CD4-positive, alpha-beta T cell treated with Interferon alpha-2 for 1 hour (primary cell): ENCODE measurements at places on chromosomes 2 and 18.

DNA sequence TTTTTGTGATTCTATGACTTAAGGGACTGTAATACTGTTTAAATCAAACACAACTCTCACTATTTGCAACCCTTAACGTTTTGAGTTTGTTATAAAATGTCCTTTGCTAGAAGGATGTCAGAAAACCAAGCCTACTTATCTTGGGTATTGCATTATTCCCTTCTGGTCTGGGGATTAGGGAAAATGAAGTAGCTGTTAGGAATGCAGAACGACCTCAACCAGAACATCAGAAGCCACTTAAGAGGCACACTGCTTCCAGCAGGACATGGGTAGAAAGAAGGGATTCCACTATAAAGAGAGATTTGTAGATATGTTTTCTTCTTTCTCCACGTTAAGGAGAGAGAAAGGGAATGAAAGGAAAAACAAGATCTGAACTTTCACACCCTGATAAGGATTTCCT is 101.2 kb downstream of the SETBP1 start:
- DNase-seq = no peak

DNA sequence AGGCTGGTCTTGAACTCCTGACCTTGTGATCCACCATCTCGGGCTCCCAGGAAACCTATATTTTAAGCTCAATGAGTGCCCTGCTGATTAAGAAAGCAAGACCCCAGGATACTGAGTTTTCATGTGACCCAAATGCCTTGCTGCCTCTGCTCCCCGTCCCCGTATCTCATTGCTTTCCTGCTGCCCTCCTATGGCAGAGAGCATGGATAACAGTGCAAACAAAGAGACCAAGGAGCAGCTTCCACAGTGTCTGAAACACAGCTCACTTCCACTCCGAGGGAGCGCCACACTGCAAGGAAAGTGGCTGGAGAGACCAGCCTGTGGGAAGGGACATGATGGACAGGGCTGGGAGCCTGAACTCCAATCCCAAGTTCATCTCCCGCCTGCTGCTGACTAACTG is 246.8 kb downstream of the TMEM182 start:
- no peak for DNase-seq

DNA sequence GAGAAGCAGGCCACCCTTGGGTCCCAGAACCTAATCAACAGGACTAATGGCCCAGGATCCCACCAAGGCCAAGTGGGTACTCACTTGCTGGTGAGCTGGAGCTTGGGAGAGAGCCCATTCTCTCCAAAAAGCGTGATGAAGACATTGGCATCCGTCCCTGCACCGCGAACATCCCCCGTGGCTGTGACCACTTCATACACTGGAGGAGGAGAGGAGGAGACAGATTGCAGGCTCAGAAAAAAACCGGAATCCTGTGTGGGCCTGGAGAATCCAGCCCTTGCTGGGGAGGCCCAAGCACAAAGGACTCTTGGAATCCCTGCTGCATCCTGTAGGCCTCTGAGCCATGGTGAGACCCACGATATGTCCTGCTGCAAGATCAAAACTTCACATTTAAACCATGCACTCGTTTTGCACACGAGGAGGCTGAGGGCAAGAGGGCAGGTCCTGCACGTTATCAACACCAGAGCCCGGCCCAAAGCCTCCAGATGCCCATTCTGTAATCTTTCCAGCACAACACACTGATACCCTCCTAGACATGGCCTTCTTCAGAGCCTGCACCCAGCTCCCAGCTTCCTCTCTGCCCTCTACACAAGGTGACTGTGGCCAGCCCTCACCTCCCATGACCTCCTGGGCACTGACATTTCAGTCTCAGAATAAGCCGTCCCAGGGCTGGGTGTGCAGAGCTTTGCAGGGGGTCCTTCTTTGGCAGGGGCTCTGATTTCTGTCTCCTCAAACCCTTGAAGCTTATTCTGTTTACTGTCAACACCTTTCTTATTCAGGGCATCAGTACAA is 7.8 kb downstream of the LOXHD1 start:
- no peak for DNase-seq

- no peak for DNase-seq
Observed at GRCh38 chr18:31942291-31942998, 483 bp downstream of the TRAPPC8 start.

GRCh38 chr2:155546721-155547555 is 785.6 kb downstream of the NR4A2 start:
- DNase-seq = no peak

DNA sequence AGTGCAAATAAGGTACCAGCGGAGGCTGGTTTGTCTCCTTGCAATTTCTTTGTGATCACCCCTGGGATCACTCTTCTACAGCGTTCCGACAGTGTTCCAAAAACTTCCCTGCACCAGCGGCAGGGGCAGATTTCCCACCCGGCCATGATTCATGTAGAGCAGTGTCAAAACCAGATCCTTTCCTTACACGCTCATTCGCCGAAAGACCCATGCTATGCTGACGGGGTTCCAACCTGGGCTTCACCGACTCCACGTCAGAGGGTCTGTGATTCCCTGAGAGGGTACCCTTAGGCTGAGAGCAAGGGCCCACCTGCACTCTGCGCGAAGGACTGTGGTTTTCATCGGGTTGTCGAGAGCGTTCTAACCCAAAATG is 423 bp upstream of the TTC27 start:
- peak; percentile 13 for DNase-seq

DNA sequence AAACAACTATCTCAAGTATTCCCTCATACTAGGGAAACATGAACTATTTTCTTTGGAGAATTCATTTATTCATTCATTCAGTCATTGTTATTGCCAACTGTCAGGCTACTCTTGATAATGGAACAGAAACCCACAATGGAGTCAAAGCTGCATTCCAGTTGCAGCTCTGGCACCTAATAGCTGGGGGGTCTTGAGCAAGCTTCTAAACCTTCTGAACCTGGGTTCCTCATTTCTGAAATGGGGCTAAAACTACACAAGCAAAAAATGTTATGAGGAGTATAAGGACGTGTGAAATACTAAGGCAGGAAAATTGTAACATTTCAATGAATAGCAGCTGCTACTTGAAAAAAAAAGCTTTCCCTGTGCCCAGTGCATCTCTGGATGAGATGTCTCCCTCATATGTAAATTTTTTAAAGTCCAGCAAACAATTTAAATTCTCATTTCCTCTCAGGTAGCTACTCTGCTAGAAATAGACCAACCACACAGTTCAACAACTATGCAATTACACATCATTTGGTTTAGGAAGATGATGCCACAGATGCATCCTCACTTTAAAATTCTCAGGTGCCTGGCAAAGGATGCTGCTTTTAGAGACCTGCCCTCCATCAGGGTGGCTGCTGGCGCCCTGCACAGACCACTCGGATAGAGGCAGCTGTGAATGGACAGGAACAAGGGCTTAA is 38.5 kb downstream of the SPRED2 start:
- DNase-seq = no peak

GRCh38 chr2:189265696-189266320 is 86.2 kb upstream of the COL5A2 start:
- DNase-seq = no peak

DNA sequence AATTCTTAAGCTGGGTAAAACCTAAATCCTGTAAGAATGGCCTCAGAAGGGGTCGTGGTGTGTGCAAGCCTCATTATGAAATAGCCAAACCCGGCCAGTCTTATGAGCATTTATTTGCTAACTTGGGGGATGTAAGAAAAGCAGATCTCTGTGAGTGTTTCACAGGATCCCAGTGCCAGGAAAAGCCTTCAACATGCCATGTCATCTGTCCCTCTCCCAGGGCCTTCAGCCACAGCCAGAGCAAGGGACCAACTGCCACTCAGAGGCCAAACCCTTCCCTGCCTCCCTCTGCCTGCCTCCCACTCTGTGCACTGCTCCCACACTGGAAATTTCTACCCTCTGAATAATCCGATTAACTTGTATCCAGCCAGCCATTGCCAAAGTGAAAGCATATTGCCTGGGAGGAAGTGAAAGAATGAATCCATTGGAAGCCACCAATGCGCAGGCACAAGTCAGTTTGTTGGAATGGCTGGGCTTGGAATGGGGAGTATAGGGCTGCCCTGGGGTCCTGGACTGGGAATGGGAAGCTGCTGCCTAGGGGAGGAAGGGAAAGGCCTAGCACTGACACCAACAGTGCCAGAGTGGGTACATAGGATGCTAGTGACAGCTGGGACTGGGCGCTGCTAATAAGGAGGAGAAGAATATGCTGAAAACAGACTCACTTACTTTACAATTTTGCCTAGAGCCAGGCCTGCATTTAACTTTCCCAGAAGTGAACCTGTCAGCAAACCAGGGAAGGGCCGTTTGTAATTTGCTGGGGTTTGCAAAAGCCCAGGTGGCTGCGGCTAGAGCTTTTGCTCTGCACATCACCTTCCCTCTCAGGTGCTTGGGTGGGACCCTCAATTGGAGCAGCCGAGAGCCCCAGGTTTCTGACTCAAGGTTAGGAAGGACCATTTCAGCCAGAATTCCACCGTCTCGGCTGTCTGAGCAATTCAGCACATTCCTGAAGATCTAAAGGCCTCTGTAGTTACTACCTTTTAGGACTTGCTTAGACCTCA is 146.6 kb upstream of the NCK2 start:
- no peak for DNase-seq

GRCh38 chr2:38610851-38611801 is 8.4 kb upstream of the HNRNPLL start:
- DNase-seq = no peak

DNA sequence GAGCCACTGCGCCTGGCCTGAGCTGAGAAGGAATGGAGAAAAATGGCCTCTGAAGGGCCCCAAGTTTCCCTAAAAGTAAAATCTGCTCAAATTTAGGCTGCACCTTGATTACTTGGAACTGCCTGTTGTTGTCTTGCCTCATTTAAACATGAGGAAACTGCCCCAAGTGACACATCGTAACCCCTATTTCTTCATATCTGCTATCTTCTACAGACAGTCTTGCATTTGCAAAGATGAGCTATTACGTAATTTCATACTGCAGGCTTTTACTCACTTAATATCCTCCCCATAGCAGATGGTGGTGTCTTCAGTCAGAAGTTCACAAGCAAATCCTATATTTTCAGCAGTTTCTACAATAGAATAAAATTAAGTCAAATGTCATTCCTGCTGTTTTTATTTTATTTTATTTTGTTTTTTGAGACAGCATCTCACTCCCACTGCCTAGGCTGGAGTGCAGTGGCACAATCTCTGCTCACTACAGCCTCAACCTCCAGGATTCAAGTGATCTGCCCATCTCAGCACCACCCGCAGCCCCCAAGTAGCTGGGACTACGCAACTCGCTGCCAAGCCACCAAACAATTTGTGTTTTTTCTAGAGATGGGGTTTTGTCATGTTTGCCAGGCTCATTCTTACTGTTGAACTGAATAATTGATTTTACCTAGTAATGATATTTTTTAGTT is 45.3 kb upstream of the NARS1 start:
- peak; percentile 32 for DNase-seq

DNA sequence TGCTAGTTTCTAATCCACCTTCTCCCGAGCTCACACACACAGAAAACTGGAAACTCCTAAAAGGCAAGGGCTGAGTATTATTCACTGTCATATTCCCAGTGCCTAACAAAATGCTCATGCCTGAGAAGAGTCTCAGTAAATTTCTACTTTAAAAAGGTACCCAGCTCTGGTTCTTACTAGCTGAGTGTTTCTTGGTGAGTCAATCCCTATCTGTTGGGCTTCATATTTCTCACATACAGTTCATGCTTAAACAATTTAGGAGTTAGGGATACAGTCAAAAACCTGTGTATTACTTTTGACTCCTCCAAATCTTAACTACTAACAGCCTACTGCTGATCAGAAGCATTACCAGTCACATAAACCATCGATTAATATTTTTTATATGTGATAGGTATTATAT is 204.9 kb downstream of the EN1 start:
- no peak for DNase-seq

- no peak for DNase-seq
Observed at GRCh38 chr2:232674491-232674890, 22.6 kb upstream of the GIGYF2 start.

- DNase-seq = no peak
Observed at GRCh38 chr18:424071-424661, 76.3 kb downstream of the COLEC12 start.

DNA sequence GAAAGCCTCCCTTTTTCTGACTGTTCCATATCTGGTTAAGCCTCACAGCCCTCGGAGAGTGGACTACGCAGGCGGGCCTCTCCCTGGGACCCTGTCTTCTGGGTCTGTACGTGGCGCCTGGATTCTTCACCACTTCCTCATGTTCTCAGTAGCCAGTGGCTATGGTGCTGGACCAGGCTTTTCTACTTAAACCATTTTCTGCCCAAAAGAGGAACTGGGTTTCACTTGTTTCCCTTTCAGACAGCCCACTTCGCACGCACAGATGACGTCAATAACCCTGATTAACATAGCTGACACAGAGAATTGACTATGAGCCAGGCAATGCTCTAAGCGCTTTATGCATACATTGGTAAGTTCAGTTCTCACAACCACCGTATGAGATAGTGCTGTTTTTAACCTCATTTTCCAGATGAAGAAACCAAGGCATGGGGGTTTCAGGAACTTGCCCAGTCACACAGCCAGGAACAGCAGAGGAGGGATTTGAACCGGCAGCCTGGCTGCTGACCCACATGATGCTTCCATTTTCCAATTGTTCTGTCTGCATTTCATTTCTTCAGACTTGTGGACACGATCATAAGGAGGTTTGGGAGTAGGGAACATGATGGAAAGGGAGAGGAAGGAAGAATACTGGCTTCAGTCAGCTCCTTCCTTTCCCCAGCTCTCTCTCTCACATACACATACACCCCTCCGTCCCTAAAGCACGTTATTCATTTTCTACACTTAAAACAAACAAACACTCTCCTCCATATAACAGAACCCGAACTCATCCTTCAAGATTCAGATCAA is 41.7 kb downstream of the MYOM1 start:
- DNase-seq = peak; percentile 34

DNA sequence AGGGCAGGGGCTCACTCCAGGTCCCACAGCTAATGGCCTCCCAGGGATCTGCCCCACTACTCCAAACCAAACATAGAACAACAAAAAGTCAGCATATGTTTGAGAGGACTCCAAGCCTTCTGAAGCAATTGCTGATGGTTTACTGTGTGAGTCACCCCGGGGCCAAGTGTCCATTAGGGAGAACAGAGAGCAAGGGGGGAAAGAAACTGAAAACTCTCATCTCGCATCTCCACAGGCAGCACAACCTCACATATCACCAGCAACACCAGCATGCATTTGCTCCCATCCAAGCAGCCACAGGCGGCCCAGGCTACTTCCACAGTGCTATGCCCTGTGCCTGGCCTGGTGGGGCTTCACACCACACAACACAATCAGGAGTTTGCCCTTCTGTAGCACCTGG is 39.1 kb downstream of the CYRIA start:
- peak; percentile 30 for DNase-seq

DNA sequence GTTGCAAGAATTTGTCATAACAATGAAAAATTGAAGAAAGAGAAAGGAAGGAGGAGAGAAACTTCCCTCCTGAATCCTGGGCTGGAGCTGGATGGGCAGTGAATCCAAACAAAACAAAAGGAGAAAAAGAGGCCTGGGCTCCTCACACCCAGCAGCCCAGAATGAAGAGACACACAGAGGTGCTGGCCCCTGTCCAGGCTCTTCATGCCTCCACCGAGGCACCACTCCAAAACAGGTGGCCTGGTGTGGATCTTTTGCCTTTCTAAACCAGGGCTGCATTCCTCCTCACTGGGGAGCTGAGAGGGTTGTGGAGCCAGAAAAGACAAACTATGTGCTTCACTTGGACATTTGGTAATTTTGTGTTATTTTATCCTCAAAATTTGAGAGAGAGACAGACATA is 76.0 kb downstream of the FAM124B start:
- DNase-seq = no peak
